ENCODE measurements at places on chromosomes 16 and 17. TPM values are rescaled to one million over a fixed set of nuclear protein-coding genes. Genes with fewer than 3 reads are reported as not detected.

DNA sequence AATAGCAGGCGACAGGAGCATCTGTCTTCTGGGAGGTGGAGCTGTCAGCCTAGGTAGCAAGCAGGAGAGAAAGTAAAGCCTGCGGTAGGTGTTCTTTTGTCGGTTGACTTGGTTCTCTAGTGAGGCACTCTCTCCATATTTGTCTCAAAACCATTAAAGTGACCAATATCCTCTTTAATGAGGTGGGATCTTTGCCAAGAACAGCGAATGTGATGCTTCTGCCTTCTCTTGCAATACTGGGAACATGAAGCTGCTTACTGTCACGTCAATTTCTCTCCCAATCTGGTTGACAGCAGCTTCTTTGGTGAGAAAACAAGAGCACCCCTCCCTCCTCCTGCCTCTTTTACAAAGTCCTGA is 176.7 kb downstream of the ABCC12 start:
- no peak for DNase-seq

DNA sequence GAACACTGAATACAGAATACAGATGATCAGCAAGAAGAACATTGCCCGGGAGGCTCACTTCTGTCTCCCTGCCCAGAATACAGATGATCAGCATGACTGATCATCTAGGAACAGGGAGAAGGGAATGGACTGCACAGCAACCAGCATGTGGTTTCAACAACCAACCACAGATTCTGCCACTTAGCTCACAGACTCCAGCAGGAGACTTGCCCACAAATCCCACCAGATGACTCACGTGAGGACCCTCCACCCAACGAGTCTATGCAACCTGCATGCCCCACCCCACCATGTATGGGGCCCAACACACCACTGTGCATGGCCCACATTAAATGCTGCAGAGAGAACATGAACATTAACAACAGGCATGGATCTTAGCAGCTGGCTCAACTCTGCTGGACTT is 36.1 kb upstream of the ALOX12 start:
- DNase-seq: no peak

- DNase-seq: no peak
These were observed 24.0 kb downstream of the PCTP start for GRCh38 chr17:55774846-55775271.

DNA sequence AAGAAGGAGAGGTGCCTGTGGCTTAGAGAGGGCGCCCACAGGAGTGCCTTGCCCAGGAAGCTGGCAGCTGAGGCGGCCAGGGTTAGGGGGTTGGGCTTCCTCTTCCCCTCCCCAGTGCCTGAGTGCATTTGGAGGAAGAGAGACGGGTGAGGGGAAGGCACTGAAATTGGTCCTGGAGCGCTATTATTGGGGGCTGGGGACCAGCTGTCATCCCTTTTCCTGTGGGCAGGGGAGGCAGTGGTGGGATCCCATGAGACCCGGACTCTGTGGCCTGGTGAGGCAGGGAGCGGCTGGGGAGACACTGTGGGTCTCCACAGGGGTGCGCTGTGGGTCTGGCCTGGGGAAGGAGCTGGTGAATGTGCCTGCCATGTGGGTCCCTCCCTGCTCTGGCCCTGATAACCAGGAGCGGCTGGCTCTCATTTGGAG is 259.7 kb downstream of the SEC14L1 start:
- DNase-seq: no peak

- no peak for DNase-seq
These were observed 3.5 kb upstream of the ABR start for GRCh38 chr17:1183171-1183873.

GRCh38 chr17:36935671-36936454 is 1.4 kb upstream of the LHX1 start:
- DNase-seq: no peak

- peak; percentile 29 for DNase-seq
These were observed 10.3 kb upstream of the IRF8 start for GRCh38 chr16:85888405-85889331.

DNA sequence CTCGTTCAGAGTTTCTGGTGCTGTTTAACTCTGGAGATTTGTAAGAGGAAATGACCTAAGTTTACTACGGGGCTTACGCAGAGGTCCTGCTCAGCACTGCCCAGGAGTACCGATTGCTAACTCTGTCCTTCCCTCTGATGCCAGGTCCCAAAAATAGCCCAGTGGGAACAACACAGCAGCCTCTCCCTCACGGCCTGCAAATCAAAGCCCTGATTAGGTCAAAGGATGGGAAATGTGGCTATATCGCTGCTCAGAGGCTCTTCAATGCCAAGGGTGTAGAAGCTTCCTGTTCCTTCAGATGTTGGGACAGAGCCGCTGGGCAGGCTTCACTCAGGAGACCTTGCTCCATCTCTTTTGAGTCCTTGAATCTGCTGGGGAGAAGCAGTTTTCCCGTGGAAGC is 174.2 kb upstream of the KCNJ16 start:
- DNase-seq: no peak

DNA sequence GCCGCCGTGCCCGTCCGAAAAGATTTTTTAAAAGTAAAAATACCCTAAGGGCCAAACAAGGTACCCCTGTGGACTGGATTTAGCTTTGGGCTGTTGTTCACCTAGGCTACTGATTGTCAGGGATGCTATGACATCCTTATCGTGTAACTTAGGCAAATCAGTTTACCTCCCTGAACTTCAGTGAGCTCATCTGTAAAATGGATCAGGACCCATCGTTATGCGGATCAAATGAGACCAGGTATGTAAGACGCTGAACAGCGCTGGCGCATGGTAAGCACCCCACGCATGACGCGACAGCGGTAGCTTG is 658 bp upstream of the ZNF771 start:
- DNase-seq: no peak

GRCh38 chr17:58112970-58113631 is 29.9 kb downstream of the DYNLL2 start:
- no peak for DNase-seq

DNA sequence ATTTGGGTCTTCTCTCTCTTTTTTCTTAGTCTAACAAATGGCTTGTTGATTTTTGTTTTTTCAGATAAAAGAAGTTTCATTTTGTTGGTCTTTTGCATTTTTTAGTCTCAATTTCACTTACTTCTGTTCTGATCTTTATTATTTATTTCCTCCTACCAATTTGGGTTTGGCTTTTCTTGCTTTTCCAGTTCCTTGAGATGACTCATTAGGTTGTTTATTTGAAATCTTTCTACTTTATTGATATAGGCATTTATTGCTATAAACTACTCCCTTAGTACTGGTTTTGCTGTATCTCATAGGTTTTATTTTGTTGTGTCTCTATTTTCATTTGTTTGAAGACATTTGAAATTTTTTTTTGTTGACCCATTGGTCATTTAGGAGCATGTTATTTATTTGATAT is 152.2 kb upstream of the MPHOSPH6 start:
- DNase-seq: no peak

GRCh38 chr16:48622456-48623303 is 12.7 kb upstream of the N4BP1 start:
- DNase-seq: no peak

DNA sequence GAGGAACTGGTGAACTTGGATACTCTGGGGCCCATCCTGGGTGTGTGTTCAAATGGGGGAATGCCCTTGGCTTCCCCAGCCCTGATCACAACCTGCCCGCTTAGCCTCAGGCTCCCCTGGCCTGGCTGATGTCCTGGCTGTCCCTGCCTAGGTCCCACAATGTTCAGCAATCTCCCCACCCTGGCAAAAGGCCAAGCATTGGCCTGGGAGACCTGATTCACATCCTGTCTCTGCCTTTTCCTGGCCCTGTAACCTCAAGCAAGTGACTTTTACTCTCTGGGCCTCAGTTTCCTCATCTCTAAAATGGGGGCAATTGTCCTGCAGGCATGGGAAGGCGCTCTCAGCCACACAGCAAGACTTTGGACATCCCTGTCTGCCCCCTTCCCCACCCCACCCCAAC is 14.4 kb downstream of the CPNE2 start:
- DNase-seq: no peak

WFDC1 gene
- 62.1 TPM for polyA plus RNA-seq

CLEC18B gene
- polyA plus RNA-seq: 0.05 TPM

TLCD2 gene
- polyA plus RNA-seq: 2.5 TPM

Measured in BJ (cell line).